Uterus (tissue), 4 donors: ENCODE measurements at places on chromosomes 5 and 9. TPM values are rescaled to one million over a fixed set of nuclear protein-coding genes. Genes with fewer than 3 reads are reported as not detected.

LRRC70 gene
- 12.1 TPM for total RNA-seq

GRCh38 chr5:88515881-88516819, 247.5 kb upstream of the TMEM161B start:
- H3K27ac ChIP-seq, result no peak overlapping the region
- H3K27me3 ChIP-seq, result no peaks in the 10 kb centered on the region
- no peak for DNase-seq
- H3K4me1 ChIP-seq, result no peaks in the 10 kb centered on the region
- H3K4me3 ChIP-seq, result no peak overlapping the region
- no peaks in the 10 kb centered on the region for H3K36me3 ChIP-seq

GRCh38 chr9:114895521-114895991, 34.8 kb downstream of the TNFSF8 start:
- no peak overlapping the region for H3K27ac ChIP-seq
- no peaks in the 10 kb centered on the region for H3K36me3 ChIP-seq
- no peak for DNase-seq
- H3K4me1 ChIP-seq, result no peaks in the 10 kb centered on the region
- H3K4me3 ChIP-seq, result no peak overlapping the region

SH2D3C gene
- 3.6 TPM for total RNA-seq

DNA sequence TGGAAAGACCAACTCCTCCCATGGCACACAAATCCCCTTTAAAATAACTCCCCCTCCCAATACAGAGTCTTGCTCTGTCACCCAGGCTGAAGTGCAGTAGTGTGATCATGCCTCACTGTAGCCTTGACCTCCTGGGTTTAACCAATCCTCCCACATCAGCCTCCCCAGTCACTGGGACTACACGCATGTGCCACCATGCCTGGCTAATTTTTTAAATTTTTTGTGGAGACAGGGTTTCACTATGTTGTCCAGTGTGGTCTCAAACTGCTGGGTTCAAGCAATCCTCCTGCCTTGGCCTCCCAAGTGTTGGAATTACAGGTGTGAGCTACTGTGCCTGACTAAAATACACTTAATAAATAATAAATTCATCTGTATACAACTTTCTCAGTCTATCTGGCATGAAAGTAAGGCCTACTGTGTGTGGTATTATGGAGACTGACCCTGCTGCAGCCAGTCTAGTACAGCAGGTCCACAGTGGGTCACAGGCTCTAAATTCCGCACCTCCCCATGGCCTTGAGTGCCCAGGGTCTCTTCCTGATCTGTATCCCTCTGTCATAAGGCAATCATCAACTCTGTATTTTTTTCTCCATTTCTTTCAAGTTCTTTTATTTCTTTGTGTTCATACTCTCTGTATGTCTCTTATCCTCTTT, 169.4 kb downstream of the MAPKAP1 start:
- H3K4me1 ChIP-seq, result peaks cover 3% of the 10 kb centered on the region
- H3K36me3 ChIP-seq, result no peaks in the 10 kb centered on the region
- no peak for DNase-seq

GRCh38 chr5:5587474-5587873, 165.0 kb downstream of the ICE1 start:
- H3K27me3 ChIP-seq, result no peaks in the 10 kb centered on the region
- H3K27ac ChIP-seq, result no peak overlapping the region
- H3K4me3 ChIP-seq, result no peak overlapping the region
- H3K4me1 ChIP-seq, result no peaks in the 10 kb centered on the region

GRCh38 chr5:33852319-33852718, 39.5 kb downstream of the ADAMTS12 start:
- no peak for DNase-seq
- H3K27ac ChIP-seq, result peak overlapping the region; percentile 51

GALNT12 gene
- 2.5 TPM for total RNA-seq

- no peak overlapping the region for H3K4me3 ChIP-seq
- no peak for DNase-seq
- no peaks in the 10 kb centered on the region for H3K36me3 ChIP-seq
- H3K4me1 ChIP-seq, result peaks cover 5% of the 10 kb centered on the region
- H3K27ac ChIP-seq, result no peak overlapping the region
These were observed 62.8 kb upstream of the CPEB4 start for GRCh38 chr5:173825215-173825865.

DNA sequence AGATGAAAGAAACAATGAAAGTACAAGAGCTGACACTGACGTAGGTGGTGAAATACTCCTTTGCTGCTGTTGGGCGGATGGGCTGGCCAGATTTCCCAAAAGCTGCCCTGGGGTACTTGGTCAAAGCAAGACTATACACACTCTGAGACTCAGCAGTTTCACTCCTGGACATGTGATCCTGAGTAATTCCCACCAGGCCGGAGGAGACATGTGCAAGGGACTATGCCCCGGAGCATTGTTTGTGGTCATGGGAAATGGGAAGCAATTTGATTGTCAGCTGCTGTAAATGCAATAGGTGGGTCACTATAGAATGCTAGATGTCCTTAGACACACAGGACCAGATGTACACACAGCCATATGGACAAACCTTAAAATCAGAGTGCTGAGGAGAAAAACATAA, 116.1 kb downstream of the DCP2 start:
- no peak overlapping the region for H3K27ac ChIP-seq
- H3K36me3 ChIP-seq, result no peaks in the 10 kb centered on the region
- peaks cover 4% of the 10 kb centered on the region for H3K4me1 ChIP-seq
- no peak overlapping the region for H3K4me3 ChIP-seq

SYK gene
- 6.7 TPM for total RNA-seq

DNA sequence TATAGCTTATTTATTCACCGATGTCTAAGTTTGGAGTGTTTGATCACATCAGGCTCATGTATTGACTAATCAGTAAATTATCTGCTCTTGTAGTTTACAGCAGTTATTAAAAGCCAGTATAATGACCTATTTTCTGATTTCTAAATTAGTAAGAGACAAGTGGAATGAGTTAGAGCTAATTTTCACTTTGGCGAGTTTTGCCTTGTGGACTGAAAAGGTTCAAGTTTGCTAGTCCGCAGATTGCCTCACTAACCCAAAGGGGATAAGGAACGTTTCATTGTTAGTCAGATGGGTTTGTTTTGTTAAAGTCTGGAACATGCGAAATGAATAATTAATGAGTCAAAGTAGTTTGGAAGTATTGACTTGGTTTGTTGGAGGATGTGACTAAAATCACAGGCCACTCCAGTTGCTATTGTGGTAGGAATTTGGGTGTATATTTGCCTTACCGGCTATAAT, 40.1 kb downstream of the SMARCA2 start:
- H3K4me3 ChIP-seq, result no peak overlapping the region
- H3K27me3 ChIP-seq, result no peaks in the 10 kb centered on the region
- no peaks in the 10 kb centered on the region for H3K4me1 ChIP-seq
- no peaks in the 10 kb centered on the region for H3K36me3 ChIP-seq
- no peak overlapping the region for H3K27ac ChIP-seq

CCDC187 gene
- total RNA-seq, result 5.1 TPM

CBY3 gene
- total RNA-seq, result not detected

WDR38 gene
- not detected for total RNA-seq

ENC1 gene
- total RNA-seq, result 0.59 TPM

GRCh38 chr9:72996684-72997314, 43.9 kb upstream of the ALDH1A1 start:
- no peak overlapping the region for H3K27ac ChIP-seq
- H3K4me1 ChIP-seq, result no peaks in the 10 kb centered on the region

SVEP1 gene
- 47.9 TPM for total RNA-seq

- DNase-seq, result no peak
- no peak overlapping the region for H3K4me3 ChIP-seq
- H3K4me1 ChIP-seq, result no peaks in the 10 kb centered on the region
- peak overlapping the region; percentile 58 for H3K27ac ChIP-seq
- no peaks in the 10 kb centered on the region for H3K36me3 ChIP-seq
These were observed 62.1 kb downstream of the KLF9 start for GRCh38 chr9:70352356-70352755.

DNA sequence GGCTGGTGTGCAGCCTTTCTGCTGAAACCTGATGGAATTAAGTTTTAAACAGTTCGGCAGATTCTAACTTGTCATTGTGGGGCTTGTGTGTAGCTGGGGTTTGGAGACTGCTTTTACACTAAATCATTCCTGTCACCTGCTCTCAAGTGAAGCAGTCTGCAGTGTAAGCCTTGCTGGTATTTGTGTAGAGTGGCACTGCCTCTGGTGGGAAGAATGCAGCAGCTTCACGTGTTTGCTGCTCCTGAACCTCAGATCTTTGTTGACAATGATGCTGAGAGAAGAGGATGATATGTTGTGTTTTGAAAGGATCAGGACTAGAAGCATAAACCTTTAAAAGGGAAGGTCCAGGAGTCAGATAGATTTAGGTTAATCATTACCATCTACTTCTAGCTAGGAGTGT, 88.1 kb downstream of the KDM4C start:
- DNase-seq, result no peak
- no peaks in the 10 kb centered on the region for H3K36me3 ChIP-seq
- no peaks in the 10 kb centered on the region for H3K4me1 ChIP-seq
- no peak overlapping the region for H3K4me3 ChIP-seq

CAMK4 gene
- 1.1 TPM for total RNA-seq

- no peaks in the 10 kb centered on the region for H3K36me3 ChIP-seq
- no peak overlapping the region for H3K27ac ChIP-seq
- H3K4me3 ChIP-seq, result no peak overlapping the region
- H3K27me3 ChIP-seq, result no peaks in the 10 kb centered on the region
- no peak for DNase-seq
- H3K4me1 ChIP-seq, result no peaks in the 10 kb centered on the region
These were observed 238.7 kb upstream of the NREP start for GRCh38 chr5:111995701-111996100.

DNA sequence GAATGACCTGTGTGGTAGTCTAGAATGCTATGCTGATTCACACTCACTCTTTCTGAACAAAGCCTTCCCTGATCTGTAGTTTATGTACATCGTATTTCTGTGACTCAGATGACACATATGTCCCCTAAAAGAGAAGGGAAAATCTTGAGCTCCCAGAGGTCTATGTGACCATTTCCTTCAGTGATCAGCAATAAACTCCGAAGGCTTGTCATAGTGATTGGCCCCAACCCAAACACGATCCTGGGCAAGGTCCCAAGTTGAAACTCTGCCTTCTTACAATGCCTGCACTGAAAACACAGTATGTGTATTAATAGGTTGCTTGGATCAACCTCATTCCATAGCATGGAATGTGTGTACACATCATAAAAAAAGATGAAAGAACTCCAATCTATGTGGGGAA, 685.8 kb downstream of the MAT2B start:
- no peak overlapping the region for H3K4me3 ChIP-seq
- no peak for DNase-seq
- H3K4me1 ChIP-seq, result no peaks in the 10 kb centered on the region
- no peak overlapping the region for H3K27ac ChIP-seq

GRCh38 chr5:168227001-168227400, 64.4 kb upstream of the WWC1 start:
- no peak overlapping the region for H3K4me3 ChIP-seq
- no peak overlapping the region for H3K27ac ChIP-seq
- no peak for DNase-seq
- H3K27me3 ChIP-seq, result no peaks in the 10 kb centered on the region

RELL2 gene
- total RNA-seq, result not detected

DNA sequence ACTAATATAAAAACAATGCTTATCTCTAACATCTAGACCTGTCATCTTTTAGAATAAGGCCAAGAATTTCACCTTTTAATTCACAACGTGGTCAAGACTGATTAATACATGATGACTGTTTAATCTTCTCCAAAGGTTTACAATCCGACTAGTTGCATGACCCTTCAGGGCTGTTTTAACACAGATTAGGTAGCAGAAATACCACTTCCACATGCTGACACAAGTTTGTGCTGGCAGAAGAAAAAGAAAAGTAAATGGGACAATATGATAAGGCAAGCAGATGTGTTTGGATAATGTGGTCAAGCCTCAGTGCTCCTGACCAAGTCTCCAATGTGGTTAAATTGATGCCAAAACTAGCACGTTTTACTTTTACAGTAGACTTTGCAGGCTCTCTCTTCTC, 31.1 kb downstream of the SEMA6A start:
- no peak overlapping the region for H3K4me3 ChIP-seq
- DNase-seq, result no peak
- no peaks in the 10 kb centered on the region for H3K27me3 ChIP-seq
- H3K4me1 ChIP-seq, result no peaks in the 10 kb centered on the region

- no peak for DNase-seq
- no peak overlapping the region for H3K27ac ChIP-seq
These were observed 110.4 kb upstream of the EPB41L4A start for GRCh38 chr5:112529525-112529924.

GRCh38 chr9:37952731-37953130, 48.8 kb upstream of the SLC25A51 start:
- peak; percentile 68 for DNase-seq
- H3K4me3 ChIP-seq, result no peak overlapping the region
- H3K4me1 ChIP-seq, result no peaks in the 10 kb centered on the region
- no peaks in the 10 kb centered on the region for H3K36me3 ChIP-seq
- H3K27ac ChIP-seq, result no peak overlapping the region

DNA sequence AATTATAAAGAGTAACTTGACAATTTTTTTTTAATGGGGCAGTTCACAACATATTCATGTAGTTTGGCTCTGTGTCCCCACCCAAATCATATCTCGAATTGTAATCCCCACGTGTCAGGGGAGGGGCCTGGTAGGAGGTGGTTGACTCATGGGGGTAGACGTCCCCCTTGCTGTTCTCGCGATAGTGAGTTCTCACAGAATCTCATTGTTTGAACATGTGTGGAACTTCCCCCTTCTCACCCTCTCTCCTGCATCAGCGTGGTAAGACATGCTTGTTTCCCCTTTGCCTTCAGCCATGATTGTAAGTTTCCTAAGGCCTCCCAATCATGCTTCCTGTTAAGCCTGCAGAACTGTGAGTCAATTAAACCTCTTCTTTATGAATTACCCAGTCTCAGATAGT, 40.7 kb downstream of the FBXW11 start:
- DNase-seq, result no peak
- no peaks in the 10 kb centered on the region for H3K36me3 ChIP-seq
- H3K27me3 ChIP-seq, result no peaks in the 10 kb centered on the region
- H3K4me3 ChIP-seq, result no peak overlapping the region
- H3K4me1 ChIP-seq, result peaks cover 5% of the 10 kb centered on the region

GRCh38 chr9:2043243-2043642, 28.1 kb downstream of the SMARCA2 start:
- H3K27ac ChIP-seq, result no peak overlapping the region
- no peak overlapping the region for H3K4me3 ChIP-seq
- no peak for DNase-seq
- no peaks in the 10 kb centered on the region for H3K27me3 ChIP-seq
- H3K4me1 ChIP-seq, result no peaks in the 10 kb centered on the region

DNA sequence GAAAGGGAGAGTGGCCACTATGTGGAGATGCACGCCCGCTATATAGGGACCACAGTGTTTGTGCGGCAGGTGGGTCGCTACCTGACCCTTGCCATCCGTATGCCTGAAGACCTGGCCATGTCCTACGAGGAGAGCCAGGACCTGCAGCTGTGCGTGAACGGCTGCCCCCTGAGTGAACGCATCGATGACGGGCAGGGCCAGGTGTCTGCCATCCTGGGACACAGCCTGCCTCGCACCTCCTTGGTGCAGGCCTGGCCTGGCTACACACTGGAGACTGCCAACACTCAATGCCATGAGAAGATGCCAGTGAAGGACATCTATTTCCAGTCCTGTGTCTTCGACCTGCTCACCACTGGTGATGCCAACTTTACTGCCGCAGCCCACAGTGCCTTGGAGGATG, 19.8 kb downstream of the RGMB start:
- no peaks in the 10 kb centered on the region for H3K4me1 ChIP-seq
- no peak for DNase-seq
- no peak overlapping the region for H3K4me3 ChIP-seq
- no peaks in the 10 kb centered on the region for H3K36me3 ChIP-seq
- no peaks in the 10 kb centered on the region for H3K27me3 ChIP-seq
